ENCODE measurements at places on chromosomes 12 and 14. TPM values are rescaled to one million over a fixed set of nuclear protein-coding genes. Genes with fewer than 3 reads are reported as not detected.

DNA sequence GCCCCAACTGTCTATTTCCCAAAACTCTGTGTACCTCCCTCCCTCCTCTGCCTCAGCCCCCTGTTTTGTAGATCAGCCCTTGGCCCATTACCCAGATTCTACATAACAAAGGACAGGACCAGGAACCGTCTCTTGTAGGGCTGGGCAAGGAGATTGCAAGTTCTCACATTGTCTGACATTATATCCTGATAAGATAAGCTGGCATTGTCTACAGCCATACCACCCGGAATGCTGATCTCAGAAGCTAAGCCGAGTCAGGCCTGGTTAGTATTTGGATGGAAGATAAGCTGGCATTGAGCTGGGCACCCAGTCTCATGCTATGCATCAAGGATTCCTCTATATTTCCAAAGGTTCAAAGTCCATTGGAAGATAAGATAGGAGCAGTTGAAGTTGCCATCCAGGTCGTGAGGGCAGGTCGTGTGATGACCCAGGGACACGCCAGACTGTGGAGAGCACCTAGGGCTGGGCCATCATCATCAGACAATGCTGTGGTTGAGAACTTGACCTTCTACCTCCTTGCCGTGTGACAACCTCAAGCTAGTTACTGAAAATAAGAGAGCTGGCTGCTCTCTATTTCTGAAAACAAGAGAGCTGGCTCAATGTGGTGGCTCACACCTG lies 29.5 kb downstream of the PHETA1 start:
- no peaks in the 10 kb centered on the region for H3K36me3 ChIP-seq
- DNase-seq: no peak
- no peaks in the 10 kb centered on the region for H3K4me1 ChIP-seq
- peaks cover 3% of the 10 kb centered on the region for H3K27me3 ChIP-seq

GRCh38 chr14:100623961-100624360 lies 36.7 kb upstream of the BEGAIN start:
- peaks cover 65% of the 10 kb centered on the region for H3K27me3 ChIP-seq
- no peaks in the 10 kb centered on the region for H3K4me1 ChIP-seq
- DNase-seq: no peak
- H3K36me3 ChIP-seq: no peaks in the 10 kb centered on the region
- H3K27ac ChIP-seq: no peak overlapping the region

GRCh38 chr14:102949062-102949800 lies 26.8 kb downstream of the AMN start:
- peaks cover 47% of the 10 kb centered on the region for H3K36me3 ChIP-seq
- no peaks in the 10 kb centered on the region for H3K27me3 ChIP-seq
- H3K4me3 ChIP-seq: no peak overlapping the region
- DNase-seq: no peak
- H3K27ac ChIP-seq: no peak overlapping the region

DNA sequence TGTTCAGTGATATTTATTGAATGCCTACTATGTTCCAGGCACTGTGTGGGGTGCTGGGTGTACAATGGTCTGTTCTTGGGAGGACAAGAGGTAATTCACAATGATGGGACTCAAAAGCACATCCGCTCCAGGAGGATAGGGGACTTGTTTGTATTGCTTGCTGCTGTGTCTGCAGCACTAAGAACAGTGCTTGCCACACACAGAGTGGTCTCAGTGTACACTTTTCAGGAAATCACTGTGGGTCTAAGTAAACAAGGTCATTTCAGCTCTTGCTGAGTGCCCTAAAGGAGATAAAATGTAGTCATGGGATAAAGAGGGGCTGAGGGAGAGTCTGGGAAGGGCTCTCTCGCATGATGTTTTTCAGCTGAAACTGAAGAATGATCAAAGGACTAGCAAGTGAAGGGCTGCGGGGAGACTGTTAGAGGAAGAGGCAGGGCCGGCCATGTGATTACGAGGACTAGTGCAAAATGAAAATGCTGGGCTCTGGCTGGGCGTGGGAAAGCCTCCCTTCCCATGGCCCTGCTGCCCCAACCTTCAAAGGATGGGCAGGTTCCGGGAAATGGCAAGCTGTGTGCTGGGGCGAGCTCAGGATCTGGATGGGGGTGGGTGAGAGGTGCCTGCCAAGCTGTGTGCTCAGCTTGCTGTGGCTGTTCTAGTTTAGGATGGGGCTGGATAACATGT lies 39.1 kb downstream of the ADCK1 start:
- H3K27ac ChIP-seq: no peak overlapping the region
- no peaks in the 10 kb centered on the region for H3K36me3 ChIP-seq
- H3K4me1 ChIP-seq: no peaks in the 10 kb centered on the region
- no peak for DNase-seq

BMP4 gene
- 56.4 TPM for total RNA-seq

MYO1H gene
- total RNA-seq: not detected

All from HepG2 (cell line).